ENCODE measurements at places on chromosomes 2 and 18.
A peak's percentile ranks its signal among the peaks of the same experiment; 100 is the strongest.

GRCh38 chr18:2236232-2236631 is 335.1 kb downstream of the METTL4 start:
- DNase-seq, result no peak

DNA sequence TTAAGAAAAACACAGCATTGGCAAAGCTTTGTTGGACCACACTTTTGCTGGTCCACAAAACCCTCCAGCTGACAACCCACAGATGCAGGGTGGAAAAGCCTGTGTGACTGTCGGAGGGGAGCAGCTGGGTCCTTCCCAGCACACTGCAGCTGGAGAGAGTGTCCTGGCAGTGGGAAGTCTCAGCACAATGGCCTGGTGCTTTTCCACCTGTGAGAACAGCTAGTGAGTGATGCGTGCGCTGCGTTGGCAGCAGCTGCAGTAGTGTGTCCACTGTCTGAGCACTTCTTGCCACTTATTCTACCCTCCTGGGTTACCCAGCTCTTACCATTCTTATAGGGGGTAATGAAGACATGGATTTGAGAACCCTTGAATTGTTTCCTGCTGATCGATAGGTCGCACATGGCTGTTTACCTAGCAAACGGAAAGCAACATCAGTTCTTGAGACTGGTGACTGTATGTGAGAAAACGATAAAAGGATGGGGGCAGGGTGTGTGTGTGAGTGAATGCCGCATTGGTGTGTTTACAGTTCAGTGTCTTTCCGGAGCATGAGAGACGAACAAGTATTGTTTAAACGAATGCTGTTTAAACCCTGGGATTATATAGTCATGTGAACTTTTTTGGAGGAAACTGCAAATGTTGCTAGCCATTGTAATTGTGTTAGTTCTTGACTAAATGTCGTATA is 69.7 kb downstream of the LYPD6 start:
- DNase-seq, result no peak

- no peak for DNase-seq
These were observed 133.2 kb upstream of the TMEM18 start for GRCh38 chr2:810397-810796.

- DNase-seq, result no peak
These were observed 92.9 kb downstream of the TXNL1 start for GRCh38 chr18:56545464-56545863.

DNA sequence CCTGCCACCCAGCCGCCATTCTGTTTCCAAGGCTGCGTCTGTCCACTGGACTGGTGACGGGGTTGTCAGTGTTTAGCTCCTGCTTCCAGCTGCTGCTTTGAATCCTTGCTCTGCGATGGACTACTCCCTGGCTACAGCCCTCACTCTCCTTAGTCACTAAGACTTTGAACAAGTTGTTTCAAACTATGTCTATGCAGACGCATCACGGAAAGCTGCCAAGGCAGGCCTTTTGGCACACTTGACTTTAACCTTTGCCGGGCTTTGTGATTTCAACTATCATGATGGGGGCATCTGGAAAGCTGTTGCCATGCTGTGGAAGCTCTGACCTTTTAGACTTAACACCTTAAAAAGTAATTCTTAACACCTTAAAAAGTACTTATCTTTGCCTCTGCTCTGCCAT is 54.4 kb downstream of the PDE11A start:
- no peak for DNase-seq

DNA sequence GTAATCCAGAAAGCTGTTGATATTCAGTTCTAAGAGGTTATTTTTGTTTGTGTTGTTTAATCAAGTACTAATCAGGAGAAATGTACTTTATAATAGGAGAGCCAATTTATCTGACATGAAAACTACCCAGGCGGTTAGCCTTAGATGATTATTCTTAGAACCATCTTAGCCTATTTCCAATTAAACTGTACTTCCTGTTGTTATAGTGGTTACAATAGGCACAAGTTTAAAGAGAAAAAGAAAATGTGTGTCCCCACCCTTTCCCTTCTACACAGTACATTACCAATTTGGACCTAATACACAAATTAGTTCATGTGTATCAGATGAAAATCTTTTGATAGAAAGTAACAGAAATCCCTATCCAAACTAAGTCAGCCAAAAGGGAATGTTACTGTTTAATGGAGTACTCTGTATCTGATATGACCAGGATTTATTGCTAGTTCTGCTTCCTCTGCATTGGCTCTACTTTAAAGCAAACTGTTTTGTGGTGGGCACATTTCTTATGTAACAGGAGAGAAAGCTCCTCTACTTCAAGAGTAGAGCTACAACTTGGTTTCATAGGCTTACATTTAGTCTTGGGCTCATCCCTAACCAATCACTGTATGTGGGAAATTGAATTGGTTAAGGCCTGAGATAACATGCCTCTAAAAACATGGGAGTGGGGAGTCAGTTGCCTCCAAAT is 217.9 kb downstream of the UBE2E3 start:
- no peak for DNase-seq

DNA sequence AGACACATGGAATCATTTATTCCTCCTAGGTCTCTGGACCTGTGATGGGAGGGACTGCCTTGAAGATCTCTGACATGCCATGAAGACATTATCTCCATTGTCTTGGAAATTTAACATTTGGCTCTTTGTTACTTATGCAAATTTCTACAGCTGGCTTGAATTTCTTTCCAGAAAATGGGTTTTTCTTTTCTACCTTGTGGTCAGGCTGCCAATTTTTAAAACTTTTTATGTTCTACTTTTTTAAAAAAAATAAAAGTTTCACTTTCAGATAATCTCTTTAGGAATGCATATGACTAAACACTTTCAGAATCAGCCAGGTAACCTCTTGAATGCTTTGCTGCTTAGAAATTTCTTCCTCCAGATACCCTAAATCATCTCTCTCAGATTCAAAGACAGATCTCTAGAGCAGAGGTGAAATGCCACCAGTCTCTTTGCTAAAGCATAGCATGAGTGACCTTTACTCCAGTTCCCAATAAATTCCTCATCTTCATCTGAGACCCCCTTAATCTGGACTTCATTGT is 209.6 kb downstream of the RPRM start:
- no peak for DNase-seq

GRCh38 chr2:20027260-20027677 is 14.8 kb upstream of the MATN3 start:
- no peak for DNase-seq

- no peak for DNase-seq
These were observed 12.4 kb downstream of the PFN4 start for GRCh38 chr2:24110660-24111303.

GRCh38 chr2:172808156-172808555 is 72.5 kb downstream of the RAPGEF4 start:
- no peak for DNase-seq

DNA sequence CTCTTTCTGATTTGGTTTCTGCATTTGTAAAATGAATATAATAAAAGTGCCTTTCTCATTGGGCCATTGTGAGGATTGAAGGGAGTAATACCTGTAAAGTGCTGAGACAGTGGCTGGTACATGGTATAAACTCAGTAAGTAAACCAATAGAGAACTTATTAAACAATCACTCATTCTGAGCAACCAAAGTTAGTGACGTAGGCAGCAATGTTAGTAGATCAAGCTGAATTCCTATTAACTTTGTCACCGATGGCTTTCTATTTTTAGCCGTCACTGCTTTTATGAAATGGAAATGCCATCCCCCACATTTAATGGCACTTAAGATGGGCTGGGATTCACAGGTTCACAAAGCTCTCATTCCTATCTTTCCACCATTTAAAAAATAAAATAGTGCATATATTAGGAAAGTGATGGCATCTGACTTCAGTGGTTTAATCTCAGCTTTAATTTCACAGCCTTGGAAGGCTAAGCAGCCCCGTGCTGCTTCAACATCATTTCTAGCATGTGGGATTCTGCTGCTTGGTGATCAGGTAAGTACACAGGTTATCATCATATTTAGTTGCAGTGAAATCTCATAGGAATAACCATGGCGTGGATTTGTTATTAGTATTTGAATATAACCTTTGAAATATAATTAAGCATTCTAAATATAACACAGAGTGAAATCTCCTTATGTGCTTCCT is 17.6 kb upstream of the PPP4R1 start:
- DNase-seq, result no peak

DNA sequence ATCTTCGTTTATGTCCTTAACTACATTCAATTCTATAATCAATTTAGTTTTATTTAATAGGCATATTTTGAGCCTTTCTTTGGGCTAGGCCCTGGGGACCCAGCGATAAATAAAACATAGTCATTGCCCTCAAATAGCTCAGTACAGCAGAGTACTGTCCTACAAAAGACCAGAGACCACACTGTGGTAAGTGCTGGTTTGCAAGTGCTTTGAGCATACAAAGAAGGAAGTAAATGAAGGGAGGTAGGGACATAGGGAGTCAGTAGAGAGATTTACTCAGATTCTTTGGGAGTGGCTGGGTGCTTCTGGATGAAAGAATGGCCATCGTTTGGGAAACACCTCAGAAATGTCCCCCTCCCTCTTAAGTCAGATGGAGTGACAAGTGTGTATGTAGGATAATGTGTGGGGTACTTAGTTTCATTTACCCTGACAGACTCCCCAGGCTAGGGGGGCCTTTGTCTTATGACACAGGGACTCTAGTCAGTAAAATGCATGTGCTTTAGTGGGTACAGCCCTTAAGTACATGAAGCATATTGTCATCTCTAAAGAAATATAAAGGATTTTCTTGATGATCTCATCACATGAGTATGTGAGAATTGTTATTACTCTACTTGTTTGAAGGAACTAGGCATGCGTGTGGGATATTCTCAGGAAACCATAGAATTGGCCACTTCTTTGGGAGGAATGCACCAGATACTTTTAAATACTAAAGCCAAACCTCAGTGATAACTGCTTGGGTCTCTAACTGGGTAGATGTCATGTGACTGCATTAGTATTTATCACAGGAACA is 35.1 kb downstream of the MAPRE2 start:
- DNase-seq, result no peak

DNA sequence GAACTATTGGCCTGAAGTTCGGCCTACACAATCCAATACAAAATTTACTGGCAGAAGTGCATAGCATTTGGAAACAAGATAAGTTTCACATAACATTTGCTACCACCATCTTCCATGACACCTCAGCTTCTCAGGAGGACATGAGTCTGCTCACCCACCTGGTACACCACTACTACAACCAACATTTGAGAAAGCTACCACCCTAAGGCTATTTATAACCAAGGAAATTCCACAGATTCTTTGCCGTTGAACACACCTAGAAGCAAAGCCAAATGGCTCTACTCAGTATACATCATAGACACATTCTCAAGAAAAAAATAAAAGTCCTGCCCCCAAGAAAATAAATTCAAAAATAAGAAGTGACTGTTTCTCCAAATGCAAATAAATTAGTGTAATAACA is 145.3 kb downstream of the SPAG16 start:
- no peak for DNase-seq

GRCh38 chr18:32440518-32440917 is 30.2 kb downstream of the GAREM1 start:
- no peak for DNase-seq

DNA sequence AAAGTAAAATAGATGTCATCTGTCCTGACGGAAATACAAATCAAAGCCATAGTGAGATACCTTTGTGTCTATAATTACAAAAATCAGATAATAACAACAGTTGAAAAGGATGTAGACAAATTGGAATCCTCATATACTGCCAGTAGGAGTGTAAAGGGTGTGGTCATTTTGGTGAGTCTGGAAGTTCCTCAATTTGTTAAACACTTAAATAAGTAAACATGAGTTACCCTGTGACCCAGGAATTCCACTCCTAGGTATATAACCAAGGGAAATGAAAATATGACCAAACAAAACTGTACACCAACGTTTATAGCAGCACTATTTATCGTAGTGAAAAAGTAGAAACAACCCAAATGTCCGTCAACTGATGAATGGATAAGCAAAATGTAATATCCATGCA is 24.0 kb downstream of the R3HDM1 start:
- DNase-seq, result no peak

DNA sequence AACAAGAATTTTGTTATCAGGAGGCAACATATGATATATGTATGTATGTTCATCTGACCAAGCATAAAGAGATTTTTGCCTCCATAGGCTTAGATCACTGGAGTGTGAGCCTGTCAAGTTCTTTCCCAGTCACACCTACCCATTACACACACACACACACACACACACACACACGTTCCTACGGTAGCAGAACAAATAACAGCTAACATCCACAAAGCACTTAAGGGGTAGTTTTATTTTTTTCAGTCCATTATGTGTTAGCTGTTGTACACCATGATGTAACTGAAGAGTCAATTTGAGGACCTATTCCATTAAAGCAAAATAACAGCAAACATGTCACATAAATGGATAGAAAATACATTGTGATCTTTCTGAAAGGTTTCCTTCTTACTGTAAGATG is 39.5 kb downstream of the UGP2 start:
- no peak for DNase-seq

DNA sequence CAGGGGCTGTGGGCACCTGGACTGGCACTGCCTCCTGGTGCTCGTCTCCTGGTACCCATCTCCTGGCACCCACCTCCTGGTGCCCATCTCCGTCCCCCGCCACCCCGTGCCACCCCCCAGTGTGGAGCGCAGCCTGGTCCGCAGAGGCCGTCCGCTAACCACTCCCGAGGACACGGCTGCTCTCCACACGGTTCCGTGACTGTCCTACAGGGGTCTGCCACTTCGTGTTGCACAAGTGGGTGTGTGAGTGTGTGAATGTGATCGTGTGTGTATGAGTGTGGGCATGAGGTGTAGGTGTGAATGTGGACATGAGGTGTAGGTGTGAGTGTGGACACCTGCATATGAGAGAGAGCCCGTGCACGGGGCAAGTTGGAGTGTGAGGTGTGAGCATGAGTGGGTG is 119.4 kb upstream of the HS6ST1 start:
- peak; percentile 55 for DNase-seq

- DNase-seq, result peak; percentile 73
These were observed 6.1 kb downstream of the CTDSP1 start for GRCh38 chr2:218405746-218406208.

DNA sequence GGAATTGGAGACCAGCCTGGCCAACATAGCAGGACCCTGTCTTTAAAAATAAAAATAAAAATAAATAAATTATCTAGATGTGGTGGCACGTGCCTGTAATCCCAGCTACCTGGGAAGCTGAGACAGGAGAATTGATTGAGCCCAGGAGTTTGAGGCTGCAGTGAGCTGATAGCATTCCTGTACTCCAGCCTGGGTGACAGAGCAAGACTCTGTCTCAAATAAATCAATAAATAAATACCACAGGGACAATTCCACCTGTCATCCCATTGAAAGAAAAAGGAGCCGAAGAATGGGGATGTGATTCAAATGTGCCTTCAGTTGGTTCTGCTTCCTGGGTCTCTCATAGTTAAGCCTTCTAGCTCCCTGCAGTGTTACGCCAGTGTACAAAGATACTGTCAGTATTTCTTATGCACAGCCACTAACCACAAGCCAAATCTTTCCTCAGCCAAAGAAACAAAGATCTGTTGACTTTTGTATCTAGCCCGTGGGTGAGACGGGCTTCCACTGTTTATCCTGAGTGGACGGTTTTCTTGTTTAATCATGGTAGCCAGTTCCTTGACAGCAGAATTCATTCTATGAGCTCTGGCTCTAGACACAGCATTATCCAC is 12.6 kb downstream of the LGALSL start:
- DNase-seq, result no peak

- peak; percentile 30 for DNase-seq
These were observed 60.9 kb upstream of the SALL3 start for GRCh38 chr18:78918707-78919106.

GRCh38 chr2:209721497-209721896 is 50.1 kb upstream of the UNC80 start:
- DNase-seq, result no peak

- peak; percentile 55 for DNase-seq
These were observed 288.2 kb upstream of the HS6ST1 start for GRCh38 chr2:128606837-128607236.

GRCh38 chr2:157920736-157921135 is 44.6 kb upstream of the ACVR1 start:
- DNase-seq, result no peak

- DNase-seq, result no peak
These were observed 21.2 kb upstream of the NAB1 start for GRCh38 chr2:190627448-190628412.

Measured in upper lobe of right lung (tissue), 1 donor.